T-helper 1 cell (primary cell): ENCODE measurements at places on chromosomes 5 and 9.

DNA sequence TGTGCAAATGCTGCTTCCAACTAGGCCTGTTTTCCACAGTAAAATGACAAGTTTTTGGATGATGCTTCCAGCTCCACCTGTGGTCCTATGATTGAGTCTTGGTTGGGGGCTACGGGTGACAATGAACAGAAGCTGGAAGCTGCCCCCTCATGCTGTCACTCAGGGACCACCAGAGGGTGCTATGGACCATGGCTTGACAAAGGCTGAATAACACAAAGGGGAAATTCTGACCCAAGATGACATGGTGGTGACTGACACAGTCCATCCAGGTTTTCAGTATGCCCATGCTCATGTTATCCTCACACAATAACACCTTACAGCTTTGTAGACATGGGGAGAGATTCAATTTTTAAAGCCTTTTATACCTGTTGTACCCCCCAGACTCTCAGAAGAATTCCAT, 23.9 kb upstream of the SAP30L start:
- DNase-seq: no peak

DNA sequence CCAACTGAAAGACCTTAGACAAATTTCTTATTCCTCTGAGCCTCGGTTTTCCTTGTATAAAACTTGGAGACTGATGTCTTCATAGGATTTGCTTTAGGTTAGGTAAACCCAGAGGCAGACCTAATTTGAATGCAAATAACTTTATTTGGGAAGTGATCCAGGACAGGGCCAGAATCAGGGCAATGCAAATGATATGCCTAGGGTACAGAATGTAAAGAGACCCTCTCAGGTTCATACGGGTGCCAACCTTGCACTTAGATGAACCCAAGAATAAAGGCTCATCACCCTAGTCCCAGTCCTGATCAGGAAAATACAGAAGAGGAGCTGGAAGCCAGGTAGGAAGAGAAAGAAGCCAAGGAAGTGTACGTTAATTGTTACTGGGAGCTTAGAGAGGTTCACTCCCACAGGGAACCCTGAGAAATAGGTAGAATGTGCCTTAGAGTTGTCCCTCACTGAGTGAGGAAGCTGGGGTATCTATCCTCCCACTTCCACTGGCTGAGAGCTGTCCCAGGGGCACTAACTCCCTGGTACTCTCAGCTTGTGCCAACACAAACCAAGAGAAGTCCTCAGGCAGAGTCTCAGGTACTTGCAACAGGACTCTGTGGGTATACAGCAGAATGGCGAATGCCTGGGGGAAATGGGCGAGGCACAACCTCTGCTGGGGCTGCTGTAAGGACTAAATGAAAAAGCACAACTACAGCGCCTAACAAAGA, 3.1 kb upstream of the HK3 start:
- DNase-seq: no peak

DNA sequence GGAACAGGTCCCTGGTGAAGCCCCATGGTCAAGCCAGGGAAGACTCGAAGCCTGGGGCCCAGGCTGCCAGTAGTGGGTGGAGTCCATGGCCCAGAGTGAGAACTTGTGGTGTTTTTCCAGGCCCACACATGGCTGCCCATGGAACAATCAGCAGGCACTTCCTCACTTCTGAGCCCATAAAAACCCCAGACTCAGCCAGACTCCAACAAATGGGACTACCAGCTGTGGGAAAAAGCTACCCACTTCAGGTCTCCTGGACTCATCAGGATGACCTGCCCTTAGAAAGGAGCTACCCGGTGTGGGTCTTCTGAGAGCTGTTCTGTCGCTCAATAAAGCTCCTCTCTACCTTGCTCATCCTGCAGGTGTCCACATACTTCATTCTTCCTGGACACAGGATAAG, 108.9 kb downstream of the ST8SIA4 start:
- no peak for DNase-seq

DNA sequence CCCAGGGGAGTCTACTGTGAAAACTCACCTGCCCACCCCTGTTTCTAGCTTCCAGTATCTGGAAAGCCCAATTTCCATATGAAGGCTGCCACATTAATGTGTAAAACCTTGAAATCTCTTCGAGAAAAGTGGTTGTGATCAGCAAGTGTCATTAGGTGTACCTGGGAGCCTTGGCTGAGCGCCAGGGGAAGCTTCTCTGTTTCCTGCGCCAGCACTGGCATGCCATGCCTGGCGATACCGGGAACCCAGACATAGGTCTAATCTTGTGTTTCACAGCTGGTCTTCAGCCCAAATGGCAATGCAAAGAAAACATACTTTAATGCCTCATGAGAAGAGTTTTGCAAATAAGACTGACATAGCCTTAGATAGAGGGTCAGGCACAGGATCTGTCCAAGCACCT, 101.6 kb downstream of the TENT4A start:
- DNase-seq: no peak

- peak; percentile 45 for DNase-seq
Measured at GRCh38 chr5:157303667-157304327, 37.9 kb downstream of the CYFIP2 start.

DNA sequence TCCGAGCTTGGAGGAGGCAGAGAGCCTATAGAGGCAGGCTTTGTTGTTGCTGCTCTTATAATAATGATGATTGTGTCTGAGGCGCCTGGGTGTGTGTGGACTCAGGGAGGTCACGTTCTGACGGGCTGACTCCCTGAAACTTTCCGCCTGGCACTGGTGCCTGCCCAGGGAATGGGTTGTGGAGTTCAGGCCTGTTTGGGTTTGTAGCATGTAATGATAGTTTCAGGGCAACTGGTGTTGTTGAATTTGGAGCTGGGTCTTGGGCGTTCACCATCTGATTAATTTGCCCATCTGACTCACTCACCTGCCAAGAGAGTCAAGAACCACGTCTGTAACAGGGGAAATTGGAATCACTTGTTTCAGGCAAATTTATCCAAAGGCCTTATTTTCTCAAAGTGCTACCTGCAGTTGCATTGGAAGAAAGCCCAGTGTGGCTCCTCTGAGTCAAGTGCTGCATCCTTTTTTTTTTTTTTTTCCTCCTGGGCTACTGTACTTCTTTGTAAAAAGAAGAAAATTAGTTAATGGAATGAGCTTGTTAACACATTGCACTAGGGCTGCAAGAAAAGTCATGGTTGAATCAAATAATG, 386.5 kb downstream of the GADD45G start:
- no peak for DNase-seq

DNA sequence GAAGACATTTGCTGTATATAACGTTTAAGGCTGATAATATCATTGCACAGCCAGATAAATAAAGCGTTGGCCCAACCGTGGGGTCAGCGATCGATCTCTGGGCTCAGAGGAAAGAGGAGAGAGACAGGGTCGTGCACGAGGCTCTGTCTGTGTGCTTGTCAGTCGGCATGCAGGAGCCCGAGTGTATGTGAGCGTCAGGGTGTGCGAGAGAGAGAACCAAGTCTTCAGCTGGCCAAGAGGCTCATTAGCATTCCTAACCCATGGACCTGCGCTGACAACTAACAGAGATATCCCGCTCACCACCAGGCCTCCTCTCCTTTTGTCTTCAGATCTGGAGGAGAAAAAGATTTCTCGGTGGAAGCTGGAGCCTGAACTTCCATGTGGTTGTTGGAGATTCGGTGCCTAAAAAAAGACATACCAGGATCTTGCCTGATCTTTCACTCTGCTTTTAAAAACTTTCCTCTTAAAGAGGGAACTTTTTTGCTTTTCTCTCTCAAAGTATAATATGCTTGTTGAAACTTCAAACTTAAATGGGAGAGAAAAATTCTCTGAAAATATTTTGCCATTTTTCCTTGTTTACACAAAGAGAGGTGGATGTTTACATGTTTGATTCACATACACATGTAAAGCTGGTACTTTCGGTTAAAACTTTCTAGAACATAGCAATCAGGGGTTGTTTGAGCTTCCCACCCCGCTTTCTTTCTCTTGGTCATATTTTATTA, 16.5 kb downstream of the NR2F1 start:
- DNase-seq: no peak

GRCh38 chr5:36301858-36302603, at the start of gene RANBP3L:
Gene RANBP3L, minus strand, starts transcription at chr5:36301902. Its CDS starts 486 bp downstream, at chr5:36301416.
- DNase-seq: no peak
